Right hindlimb (tissue), 1 donor: ENCODE measurements at places on chromosomes 11 and 22.

DNA sequence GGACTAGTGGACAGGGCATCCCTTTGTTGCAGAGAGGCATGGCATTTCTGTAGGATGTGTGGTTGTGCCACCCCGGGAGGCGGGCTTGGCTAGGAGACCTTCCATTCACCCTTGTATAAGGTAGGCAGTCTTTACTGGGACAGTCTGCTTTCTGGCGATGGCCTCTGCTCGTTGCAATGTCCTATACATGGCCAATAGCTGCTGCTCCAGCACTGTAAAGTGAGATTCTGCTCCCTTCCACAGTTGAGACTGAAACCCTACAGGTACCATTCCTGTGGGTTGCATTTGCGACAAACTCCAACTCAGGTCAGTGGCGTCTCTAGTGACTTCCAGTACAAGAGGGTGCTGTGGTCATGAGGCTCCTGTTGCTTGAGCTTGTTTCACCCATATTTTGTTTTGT is 20.4 kb upstream of the APOL3 start:
- no peak for DNase-seq

DNA sequence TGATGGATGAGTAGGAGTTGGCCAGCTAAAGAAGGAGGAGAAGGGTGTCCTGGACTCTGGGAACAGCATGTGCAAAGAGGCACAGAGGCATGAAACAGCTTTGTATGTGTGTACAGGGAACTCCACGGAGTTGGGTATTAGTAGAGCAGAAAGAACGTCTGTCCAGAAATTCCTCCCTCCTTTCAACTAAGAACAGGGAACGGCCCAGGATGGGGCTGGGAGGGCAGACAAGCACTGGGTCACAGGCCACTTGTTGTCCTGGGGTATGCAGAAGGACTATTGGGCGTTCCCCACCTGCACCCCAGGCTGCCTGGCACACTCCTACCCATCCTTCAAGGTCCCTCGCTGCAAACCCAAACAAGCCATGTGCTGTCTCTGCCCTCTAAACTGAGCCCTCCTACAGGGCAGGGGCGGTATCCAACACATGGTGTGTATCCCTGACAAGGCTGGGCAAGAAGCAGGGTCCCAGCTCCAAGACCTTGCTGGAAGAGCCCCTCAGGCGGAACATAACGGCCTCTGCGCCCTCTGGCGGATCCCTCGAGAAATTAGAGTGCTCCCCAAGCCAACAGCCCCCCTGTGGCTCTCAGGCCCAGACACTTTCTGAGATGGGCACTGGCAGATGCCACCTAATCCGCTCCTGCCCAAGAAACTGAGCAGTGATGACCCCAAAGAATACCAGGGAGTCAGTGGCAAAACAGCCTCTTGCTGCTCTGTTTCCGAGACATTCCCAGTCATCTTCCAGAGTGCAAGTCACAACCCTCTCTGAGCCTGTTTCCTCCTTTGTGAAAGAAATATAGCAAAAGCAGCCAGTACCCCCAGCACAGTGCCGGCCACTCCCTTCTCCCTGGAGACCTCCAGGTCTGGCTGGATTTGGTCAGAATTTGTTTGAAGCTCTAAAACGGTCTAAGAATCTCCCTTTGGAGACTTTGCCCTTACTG is 1.6 kb upstream of the ELFN2 start:
- DNase-seq, result peak; percentile 65

DNA sequence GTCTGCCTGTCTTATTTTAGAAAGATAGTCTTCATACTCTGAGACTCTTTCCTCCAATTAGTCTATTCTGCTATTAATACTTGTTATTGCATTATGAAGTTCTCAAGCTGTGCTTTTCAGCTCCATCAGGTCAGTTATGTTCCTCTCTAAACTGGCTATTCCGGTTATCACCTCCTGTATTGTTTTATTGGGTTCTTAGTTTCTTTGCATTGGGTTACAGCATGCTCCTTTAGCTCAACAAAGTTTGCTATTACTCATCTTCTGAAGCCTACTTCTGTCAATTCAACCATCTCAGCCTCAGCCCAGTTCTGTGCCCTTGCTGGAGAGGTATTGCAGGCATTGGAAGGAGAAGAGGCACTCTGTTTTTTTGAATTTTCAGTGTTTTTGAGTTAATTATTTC is 21.0 kb upstream of the OR5AK2 start:
- DNase-seq, result no peak

DNA sequence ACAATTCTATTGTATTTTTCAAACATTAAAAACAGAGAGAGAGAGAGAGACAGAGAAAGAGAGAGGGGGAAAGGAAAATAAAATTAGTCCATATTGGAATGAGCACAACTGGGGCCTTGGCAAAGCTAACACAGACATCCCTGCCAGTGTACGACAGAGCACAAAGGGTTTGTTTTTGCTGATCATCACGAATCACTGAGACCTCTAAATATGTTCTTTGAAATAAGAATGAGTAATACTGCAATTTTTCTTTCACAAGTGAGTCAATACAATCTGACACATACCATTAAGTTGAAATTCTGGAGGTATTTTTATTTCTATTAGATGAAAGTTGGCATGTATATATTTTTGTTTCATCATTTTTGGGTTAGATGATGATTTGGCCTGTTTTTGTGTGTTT is 27.0 kb upstream of the LRRC4C start:
- DNase-seq, result no peak

DNA sequence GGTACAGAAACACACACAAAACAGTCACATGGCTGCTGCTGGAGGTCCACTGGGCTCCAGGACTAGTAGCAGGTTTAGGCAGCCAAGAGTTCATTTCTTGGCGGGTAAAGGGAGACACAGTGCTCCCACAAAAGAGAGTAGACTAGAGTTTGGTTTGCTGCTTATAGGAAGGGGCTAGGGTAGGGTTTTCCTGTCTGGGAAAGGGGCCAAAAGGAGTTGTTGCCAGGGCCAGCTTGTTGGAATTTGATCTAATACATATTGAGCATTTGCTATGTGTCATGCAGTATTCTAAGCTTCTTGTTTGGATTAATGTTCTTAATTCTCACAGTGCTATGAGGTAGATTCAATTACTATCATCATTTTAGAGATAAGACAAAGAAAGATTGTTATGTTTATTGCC is 195.1 kb upstream of the PLET1 start:
- no peak for DNase-seq

- DNase-seq, result no peak
Measured at GRCh38 chr11:117303101-117303500, 12.0 kb downstream of the BACE1-AS start.

DNA sequence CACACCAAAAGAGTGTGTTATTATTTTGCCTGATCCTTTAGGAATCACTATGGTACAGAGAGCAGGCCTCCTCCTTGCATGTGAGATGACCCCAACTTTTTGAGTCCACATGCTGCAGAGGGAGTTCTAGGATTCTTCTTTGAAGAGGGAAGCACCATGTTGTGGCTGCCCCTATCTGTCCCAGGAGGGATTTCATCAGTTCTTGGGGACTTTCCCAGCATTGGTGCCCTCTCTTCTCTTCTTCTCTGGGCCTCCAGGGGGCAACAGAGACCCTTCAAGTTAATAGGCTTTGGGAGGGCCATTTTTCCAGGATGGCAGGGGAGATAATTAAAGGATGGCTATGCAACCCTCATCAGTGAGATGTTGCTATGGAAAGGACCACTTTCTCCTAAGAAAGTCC is 3.6 kb downstream of the MMP1 start:
- no peak for DNase-seq

DNA sequence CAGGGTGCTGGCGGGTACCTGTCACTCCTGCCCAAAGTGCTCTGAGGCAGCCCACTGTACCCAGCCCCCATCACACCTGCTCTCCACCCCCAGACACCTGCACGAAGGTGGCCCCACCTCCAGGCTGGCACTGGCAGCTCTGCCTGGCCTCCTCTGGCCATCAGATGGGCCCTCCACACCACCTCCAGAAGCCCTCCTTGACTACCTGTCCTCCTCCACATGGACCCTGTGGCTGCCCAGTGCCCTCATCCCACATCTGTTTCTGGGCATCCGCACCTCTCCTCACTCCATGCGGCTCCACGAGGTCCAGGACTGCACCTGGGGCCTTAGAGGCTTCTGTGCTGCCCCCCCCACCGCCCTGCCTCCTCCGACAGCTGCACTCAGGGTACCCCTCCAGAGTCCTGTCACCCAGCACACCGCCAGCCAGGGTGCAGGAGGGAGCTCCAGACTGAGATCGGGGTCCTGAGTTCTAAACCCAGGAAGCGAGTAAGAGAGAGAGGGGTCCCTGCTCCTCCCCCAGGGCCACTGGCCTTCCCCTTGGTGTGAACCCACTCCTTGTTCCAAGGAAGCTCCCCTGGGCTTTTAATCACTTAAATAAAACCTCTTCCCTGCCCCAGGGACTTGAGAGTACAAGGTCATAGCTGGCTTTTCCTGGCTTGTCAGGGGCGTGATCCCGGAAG is 1.7 kb downstream of the CTSD start:
- no peak for DNase-seq

- DNase-seq, result no peak
Measured at GRCh38 chr11:84480131-84480530, 1147.0 kb downstream of the DLG2 start.

DNA sequence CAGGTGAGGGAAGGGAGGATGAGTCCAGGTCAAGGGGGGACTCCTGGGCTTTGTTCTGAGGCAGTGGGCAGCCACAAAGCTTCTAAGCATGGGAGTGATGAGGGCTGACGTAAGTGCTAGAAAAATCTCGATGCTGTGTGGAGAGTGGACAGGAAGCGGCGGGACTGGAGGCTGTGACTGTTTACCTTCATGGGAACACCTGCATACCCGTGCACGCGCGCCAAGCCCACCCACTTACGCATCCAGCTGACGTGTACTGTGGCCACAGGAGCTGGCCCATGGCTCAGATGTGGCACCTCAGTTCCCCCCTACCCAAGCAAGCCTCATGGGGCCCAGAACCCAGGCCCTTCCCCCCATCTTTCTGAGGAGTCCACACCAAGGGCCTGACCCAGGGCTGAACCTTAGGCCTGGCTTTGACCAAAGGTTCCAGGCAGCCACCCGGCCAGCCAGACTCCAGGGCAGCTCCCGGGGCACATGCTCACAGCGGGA is 14.0 kb downstream of the MYRF start:
- no peak for DNase-seq
